Stimulated activated naive CD4-positive, alpha-beta T cell treated with Interleukin-2 at 50 U/mL for 16 hours (primary cell): ENCODE measurements at places on chromosomes 1 and 21.

- no peak for DNase-seq
Measured at GRCh38 chr1:228256626-228257375, 49.0 kb downstream of the OBSCN start.

DNA sequence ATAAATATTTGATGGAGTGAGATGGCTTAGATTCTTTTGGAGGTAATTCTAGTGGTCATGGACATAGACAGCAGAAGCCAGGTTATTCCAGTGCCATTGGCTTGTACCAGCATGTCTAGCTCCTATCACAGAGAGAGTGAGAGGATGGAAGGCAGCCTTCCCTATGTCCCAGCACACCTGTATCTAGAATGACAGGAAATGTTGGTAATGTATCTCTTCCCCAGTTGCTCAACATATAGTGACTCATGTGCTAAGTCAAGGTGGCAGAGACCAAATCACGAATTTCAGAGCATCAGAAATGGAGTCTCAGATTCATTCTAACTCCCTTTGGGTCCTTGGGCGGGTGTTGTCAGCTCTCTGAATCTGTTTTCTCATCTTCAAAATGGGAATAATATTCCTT is 28.4 kb downstream of the METTL13 start:
- no peak for DNase-seq

DNA sequence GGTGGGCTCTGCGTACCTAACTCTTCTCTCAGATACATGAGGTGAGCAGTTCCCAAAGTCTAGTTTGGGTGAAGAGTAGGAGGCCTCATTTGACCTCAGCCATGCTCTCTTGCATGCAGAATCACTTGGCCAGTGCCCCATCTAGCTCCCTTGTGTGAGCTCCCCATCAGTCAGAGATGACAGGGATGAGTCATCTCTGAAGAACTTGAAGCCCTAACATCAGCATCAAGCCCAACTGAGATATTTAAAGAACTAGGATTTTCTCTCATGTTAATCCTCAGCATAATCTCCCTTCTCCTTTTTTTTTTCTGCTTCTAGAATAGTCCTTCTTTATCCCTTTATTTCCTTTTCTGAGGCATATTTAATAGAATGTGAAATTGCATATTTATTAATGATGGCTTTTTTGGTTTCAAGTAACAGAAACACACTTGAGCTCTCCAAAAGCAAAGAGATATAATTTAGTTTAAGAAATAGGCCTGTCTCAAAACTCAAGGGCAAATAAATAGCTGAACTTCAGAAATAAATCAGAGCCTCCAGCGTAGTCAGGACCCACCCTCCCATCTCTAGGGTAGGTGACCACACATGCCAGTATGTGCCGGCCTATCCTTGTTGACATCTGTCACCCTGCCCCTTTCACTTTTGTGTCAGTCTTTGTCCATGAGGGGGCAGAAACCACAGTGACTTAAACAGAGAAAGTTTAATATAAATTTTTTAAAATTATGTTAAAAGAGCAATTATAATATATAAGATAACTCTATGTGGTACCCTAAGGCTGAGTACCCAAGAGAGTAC is 112.3 kb downstream of the TSEN15 start:
- no peak for DNase-seq

DNA sequence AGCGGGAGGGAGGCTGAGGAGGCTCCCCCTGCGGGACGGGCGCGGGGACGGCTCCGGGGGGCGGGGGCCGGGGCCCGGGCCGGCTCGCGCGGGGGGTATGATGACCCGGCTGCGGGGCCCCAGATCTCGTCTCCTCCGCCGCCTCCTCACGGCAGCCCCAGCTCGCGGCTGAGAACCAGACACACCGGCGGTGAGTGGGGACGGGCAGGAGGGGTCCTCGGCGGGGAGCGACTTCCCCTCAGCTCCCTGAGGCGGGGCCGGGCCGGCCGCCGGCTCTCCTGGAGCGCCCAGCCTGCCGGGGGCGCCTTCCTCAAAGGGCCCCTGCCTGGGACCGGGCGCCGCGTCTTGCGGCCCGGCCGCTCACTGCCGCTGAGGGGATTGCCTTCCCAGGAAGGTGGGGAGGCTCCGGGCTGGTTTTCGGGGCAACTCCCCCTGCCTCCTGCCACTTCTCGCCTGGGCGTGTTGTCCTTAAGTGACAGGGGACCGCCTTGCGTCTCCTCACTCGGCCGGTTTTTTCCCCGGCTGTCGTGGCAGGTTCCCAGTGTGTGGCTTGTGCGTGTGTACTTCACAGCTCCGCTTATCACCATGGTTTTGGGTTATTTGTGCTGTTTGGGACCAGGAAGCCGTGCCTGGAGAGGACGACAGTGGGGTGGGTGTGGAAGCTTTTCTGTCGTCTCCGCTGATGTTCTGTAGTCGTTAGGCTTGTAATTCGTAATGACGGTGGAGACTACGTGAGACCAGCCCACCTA is 800 bp downstream of the HIPK1 start:
- DNase-seq = peak; percentile 61

DNA sequence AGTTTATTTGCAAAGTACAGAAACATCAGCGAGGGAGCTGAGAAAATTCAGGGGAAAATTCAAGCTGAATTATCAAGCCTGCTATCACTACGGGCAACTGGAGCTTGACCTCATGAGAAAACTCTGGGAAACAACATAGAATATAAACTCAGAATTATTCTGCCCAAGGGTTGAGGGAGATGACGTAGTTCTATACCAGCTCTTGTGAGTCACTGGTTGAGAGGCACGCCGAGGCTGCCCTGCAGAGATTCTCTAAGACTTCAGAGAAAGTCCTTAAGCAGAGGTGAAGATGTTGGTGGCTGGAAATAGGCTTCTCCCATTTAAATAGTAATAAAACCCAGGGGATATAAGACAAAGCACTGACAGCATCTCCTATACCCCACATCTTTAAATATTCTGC is 12.3 kb downstream of the SYDE2 start:
- DNase-seq = no peak

DNA sequence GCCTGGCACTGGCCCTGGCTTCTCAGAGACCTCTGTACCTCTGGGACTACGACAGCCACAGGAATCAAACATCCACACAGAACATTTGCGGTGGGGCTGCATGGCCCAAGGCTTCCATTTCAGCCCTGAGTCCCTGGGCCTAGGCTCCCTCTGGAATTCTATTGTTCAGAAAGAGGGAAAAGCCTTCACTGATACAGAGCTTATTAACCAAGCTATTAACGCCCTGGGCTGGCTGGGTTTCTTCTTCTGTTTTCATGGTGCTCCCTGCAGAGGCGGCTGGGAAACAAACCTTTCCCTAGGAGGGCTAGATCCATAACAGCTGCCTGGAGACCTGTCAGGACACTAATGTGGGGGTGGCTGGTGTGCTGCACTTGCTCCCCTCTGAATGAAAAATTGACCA is 88.2 kb downstream of the KAZN start:
- DNase-seq = no peak

- DNase-seq = no peak
Measured at GRCh38 chr1:117689997-117690625, 84.3 kb downstream of the TENT5C start.

GRCh38 chr1:55355549-55355948 is 140.4 kb upstream of the USP24 start:
- DNase-seq = no peak

DNA sequence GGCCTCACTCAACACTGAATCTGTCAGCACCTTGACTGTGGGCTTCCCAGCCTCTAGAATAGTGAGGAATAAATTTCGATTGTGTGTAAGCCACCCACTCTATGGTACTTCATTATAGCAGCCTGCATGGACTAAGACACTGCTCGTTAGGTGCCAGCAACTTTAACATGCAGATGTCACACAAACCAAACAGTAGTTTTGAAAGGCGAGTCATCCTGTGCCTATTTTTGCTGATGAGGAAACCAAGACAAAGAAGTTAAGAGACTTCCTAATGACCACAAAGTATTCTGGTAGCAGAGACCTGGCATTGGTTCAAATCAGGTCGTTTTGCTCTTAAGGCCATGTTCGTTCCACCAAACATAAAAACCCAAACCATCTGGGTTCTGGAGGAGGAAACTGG is 42.9 kb downstream of the BATF3 start:
- DNase-seq = no peak
